Ammon's horn (tissue), 1 donor: ENCODE measurements at places on chromosomes 5 and 9.
A peak's percentile ranks its signal among the peaks of the same experiment; 100 is the strongest.

- no peak for DNase-seq
Observed at GRCh38 chr5:1123418-1124147, 11.7 kb upstream of the SLC12A7 start.

DNA sequence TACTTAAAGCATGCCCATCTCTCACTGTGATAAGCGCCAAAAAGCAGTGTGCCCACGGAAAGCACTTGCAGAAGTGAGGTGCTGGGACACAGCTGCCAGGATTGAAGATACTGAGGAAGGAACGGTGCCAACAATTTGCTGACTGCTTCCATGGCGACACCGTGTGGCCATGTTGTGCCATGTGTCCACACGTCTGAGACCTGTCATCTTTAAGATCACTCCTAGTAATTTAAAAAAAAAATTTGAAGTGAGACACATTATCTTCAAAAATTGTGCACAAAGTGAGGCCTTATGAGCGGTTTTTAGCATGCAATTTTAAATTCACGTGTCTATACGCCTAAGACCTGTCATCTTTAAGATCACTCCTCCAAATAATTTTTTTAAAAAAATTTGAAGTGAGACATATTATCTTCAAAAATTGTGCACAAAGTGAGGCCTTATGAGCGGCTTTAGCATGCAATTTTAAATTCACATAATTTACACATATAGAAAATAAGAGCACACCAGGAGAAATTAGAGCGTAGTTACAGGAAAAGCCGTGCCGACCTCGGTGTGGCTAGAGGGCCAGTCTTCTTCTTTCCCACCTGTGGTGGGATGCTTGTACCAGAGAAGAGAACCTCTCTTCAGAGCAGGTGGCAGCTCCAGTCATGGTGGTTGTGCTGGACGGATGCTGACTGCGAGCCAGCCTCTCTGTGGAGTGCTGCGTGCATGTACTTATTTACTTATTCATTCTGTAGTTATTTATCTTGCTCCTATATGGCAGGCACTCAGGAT is 21.4 kb upstream of the FLT4 start:
- DNase-seq, result peak; percentile 92

- no peak for DNase-seq
Observed at GRCh38 chr9:94812343-94812742, 85.8 kb downstream of the AOPEP start.

DNA sequence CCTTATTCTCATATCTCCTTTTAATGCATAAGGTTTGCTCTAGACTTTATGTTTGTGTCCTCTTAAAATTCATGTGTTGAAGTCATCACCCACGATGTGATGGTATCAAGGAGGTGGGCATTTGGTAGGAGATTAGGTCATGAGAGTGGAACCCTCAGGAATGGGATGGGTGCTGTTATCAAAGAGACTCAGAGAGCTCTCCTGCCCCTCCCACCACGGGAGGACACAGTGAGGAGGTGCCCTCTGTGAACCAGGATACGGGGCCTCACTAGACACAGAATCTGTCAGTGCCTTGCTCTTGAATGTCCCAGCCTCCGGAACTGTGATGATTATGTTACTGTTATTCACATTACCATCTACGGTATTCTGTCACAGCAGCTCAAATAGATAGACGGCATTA is 359.0 kb downstream of the IRX1 start:
- DNase-seq, result no peak

DNA sequence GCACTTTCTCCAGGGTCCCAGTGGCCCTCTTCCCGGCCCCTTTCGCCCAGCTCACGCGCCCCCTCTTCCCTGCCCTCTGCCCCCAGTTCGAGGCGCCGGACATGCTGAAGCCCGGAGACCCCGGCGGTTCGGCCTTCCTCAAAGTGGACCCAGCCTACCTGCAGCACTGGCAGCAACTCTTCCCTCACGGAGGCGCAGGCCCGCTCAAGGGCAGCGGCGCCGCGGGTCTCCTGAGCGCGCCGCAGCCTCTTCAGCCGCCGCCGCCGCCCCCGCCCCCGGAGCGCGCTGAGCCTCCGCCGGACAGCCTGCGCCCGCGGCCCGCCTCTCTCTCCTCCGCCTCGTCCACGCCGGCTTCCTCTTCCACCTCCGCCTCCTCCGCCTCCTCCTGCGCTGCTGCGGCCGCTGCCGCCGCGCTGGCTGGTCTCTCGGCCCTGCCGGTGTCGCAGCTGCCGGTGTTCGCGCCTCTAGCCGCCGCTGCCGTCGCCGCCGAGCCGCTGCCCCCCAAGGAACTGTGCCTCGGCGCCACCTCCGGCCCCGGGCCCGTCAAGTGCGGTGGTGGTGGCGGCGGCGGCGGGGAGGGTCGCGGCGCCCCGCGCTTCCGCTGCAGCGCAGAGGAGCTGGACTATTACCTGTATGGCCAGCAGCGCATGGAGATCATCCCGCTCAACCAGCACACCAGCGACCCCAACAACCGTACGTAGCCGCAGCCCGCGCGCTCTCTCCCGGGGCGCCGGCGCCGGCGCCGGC is 1.0 kb downstream of the PRDM6 start:
- DNase-seq, result no peak
